B cell (primary cell): ENCODE measurements at places on chromosomes 5 and 9. TPM values are rescaled to one million over a fixed set of nuclear protein-coding genes. Genes with fewer than 3 reads are reported as not detected.

DNA sequence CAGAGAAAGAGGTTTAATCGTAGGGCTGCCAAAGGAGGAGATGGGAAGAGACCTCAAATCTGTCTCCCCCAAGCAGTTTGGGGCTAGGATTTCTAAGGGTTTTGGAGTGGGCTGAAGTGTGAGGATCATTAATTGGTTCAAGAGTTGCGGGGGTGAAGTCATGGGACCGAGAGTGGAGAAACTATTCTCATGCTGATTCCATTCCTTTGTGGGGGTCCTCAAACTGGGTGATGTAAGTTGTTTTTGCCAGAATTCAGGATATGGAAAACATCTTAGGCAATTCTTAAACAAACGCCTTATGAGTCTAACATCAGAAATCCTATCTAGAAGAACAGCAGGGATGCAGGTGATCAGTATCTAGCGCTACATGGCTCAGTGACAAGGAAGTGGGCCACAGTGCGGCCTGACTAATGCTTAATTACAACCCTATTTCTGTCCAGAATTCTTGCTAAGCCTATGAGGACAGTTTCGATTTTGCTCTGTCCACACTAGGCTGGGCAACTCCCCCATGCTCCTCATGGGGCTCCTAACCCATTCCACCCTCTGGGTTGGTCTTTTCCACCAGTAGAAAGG lies 27.7 kb upstream of the TRIO start:
- DNase-seq: no peak

DNA sequence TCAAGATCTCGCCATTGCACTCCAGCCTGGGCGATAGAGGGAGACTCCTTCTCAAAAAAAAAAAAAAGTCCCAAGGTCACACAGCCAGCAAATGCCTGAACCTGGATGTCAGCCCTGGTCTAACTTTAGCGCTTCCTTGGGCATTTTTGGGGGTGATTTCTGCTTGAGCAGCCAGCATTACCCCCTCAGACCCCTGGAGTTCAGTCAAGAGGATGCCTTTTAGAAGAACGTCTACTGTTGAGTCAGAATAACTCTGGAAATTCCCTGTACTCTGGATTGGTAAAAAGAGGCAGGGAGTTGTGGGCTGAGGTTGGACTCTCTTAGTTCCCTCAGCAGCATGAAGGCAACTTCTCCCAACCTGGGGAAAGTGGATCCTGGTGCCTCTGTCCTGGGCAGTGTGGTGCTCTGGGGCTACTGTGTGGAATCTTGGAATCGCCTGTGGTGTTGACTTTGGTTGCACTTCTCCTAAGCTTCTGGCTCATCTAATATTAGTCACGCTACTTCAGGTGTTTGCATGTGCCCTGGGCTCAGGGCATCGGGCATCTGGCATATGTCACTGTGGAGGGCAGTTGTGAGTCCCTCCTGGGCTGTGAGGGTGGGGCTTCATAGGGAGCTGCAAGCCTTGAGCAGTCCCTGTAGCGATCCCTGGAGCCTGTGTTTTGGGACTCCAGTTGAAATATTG lies 32.2 kb downstream of the STXBP1 start:
- DNase-seq: no peak

DNA sequence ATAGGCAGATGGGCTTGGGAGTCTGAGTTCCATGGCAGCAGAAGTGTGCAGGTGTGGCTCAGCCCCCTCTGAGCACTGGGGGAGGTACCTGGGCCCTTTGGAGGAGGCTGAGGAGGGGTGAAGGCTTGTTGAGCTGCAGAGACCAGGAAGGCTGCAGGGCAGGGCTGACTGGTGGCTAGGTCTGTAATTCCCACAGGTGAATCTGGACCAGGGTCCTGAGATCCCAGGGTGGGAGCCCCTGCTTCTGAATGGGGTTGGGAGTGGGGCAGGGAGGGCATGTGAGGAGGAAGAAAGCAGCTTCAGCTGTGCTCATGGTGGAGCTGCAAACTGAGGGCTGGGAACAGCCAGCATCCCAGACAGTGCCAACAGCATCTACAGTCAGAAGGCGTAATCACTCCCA lies 111.1 kb downstream of the CACNA1B start:
- no peak for DNase-seq

DNA sequence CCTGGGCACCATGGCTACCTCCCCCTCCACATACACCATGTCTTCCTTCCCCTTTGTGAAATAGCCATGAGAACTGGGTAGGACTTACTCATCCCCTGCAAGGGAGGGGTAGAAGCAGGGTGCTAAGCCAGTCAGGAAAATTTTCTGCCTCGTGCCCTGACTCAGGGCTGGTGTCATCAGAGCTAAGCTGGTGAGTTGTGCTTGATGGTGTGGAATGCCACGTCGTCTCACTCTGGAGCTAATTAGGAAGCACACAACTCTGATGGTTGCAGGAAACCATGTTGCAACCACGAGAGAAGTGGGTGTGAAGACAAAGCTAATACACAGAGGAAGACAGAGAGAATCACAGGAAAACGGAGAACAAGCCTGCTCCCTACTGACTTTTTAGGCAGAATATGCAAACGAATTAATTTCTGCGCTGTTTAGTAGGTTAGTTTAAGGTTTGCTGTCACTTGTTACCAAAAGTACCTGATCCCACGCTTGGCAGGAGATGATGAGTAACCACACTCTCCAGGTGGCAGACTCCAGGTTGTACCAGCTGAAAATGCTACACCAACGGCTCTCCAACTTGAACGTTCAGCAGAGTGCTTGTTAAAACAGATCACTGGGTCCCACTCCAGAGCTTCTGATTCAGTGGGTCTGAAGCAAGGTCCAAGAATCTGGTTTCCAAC lies 54.5 kb downstream of the STK10 start:
- no peak for DNase-seq

GRCh38 chr9:38682713-38683112 lies 37.2 kb downstream of the FAM240B start:
- no peak for DNase-seq

DNA sequence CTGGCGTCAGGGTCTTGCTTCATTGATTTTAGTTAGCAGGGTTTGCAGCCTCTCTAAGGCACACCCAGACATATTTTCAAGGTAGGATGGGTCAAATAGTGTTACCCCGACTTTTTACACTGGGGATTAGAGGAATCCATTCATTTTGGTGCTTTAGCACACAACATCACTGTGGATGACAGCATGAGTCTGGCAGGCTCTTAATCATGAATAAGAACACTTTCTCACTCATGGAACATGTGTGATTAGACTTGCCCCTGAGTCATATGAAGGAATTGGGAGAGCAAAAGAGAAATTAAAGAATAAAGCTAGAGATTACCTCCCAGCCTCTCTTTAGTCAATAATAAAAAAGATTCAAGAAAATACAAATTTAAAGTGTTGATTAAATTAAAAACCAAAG lies 175.6 kb downstream of the SEMA5A start:
- DNase-seq: no peak

- no peak for DNase-seq
These were observed 136.5 kb downstream of the CDK5RAP2 start for GRCh38 chr9:120443489-120443888.

DNA sequence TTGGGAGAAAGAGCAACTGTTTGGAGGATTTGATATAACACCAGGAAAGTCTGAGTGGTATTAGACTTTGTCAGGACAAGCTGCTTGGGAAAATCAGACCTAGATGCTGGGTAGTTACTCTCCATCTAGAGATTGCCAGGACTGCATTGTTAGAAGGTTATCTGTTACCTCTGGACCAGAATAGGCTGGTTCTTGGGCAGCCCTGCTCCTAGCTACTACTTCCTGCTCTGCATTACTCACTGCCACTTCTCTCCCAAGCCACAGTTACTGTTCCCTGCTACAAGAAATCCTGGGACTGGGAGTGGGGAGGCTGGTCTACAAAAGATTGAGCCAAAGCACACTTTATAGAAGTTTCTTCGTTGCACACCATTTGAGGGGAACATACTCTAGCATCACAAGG lies 95.5 kb upstream of the KCNN2 start:
- DNase-seq: no peak

DNA sequence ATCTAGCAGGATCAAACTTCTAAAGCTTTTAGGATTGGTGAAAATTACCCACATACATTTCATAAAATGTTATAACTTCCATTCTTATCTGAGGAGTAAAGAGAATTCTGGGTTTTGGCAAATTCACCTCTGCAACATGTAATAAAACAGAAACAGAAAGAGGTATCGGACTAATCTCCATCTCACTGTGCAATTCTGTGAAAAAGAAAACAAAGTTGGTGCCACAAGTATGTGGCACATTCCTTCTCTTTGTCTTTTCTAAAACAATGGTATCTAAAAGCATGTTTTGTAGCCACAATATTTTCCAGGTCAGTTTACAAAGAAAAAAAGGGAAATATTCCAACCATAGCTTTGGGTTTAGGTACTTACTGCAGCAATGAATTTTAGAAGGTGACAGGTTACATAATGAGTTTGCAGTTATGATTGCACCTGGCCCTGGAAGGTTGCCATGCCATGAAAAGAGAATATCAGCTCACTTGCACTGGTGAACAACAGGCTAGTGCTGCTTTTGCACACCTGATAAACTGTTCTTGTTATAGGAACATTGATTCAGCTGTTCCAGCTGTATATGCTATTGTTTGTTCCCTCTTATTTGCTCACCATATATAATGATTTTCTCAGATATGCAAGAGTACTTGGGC lies 491.3 kb upstream of the MEF2C start:
- no peak for DNase-seq

RNF20 gene
- polyA plus RNA-seq: 5.7 and 8.2 TPM in 2 replicates

GFPT2 gene
- 0.03 TPM in 1 of 2 replicates, not detected in the other for polyA plus RNA-seq

ANKRD31 gene
- 0.06 and 0.09 TPM in 2 replicates for polyA plus RNA-seq

C5orf58 gene
- not detected in 2 replicates for polyA plus RNA-seq

C1QTNF2 gene
- not detected in 2 replicates for polyA plus RNA-seq

MLANA gene
- not detected in 2 replicates for polyA plus RNA-seq

GNG10 gene
- polyA plus RNA-seq: 10.6 and 13.0 TPM in 2 replicates

TEK gene
- not detected in 2 replicates for polyA plus RNA-seq

CDH9 gene
- not detected in 2 replicates for polyA plus RNA-seq
